Hematopoietic multipotent progenitor cell treated with erythropoietin and hydrocortisone succinate and interleukin-3 and kit ligand, for 4 days (in vitro differentiated cells): ENCODE measurements at places on chromosomes 2 and 18.

DNA sequence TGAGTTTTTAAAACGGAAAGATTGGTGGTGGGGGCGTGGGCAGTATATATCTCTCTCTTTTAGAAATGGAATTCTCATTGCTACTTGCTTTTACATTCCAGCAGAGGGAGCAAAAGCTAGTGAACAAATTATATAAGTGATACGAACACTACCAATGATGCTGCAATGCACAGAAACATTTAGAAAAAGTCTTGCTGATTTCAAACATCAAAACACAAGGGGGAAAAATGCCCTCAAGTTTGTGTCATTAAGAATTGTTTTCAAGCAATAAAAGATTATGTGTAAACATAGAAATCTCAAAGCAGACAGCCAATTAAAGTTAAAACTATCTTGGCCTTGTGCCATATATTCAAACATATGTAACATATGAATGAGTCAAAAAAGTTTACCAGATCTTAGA is 296.3 kb upstream of the KCNJ3 start:
- DNase-seq: peak; percentile 80

- no peak for DNase-seq
Measured at GRCh38 chr18:30405038-30405437, 637.5 kb downstream of the DSC3 start.

DNA sequence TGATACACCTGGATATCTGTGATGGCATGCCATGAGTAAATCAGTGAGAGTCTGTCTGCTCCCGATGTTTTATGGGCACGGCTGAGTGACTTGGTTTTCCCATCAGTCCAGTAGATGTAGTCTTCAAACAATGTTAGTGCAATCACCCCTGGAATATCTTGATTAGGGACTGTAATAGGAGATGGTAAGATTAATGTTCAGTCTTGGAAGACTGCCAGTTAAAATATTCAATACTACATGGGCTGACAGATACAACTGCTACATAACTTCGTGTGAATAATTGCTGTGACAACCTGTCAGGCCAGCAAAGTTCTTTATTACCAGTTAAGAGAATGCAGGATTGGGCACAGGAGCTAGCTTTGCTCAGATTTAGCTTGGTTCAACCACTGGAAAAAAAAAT is 1673.3 kb downstream of the LRP1B start:
- no peak for DNase-seq

DNA sequence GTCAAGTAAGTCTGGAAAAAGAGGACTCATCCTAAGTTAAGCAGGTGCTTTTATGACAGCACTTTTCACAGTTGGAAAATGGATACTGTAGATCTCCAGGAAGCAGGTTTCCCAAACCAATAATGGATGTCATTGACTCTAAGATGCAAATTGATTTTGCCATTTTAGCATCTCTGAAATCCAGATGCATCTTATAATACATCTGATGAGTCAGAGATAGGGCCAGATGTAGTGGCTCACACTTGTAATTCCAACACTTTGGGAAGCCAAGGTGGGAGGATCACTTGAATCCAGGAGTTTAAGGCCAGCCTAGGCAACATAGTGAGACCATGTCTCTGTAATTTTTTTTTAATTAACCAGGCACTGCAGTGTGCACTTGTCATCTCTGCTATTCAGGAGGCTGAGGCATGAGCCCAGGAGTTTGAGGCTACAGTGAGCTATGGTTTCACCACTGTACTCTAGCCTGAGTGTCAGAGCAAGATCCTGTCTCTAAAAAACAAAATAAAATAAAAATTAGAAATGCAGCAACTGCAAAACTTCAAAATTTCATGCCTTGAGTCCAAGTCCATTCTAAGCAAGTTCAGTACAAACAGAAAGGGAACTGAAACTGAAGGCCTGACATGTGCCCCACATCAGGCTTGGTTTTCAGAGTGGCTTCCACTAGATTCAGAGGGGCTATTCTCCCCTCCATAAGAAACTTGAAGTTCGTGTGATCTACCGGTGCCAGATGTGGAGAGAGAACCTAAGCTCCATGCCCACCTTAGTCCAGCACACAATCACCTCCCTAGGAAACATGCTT is 267.8 kb upstream of the NCKAP5 start:
- no peak for DNase-seq

- peak; percentile 23 for DNase-seq
Measured at GRCh38 chr18:62420151-62420512, 95.0 kb downstream of the TNFRSF11A start.

- DNase-seq: no peak
Measured at GRCh38 chr2:155315768-155316167, 617.3 kb downstream of the KCNJ3 start.

GRCh38 chr2:57330447-57330846 is 716.2 kb upstream of the VRK2 start:
- no peak for DNase-seq
